Cerebellum (tissue), 4 donors: ENCODE measurements at places on chromosomes 11 and 22.

DNA sequence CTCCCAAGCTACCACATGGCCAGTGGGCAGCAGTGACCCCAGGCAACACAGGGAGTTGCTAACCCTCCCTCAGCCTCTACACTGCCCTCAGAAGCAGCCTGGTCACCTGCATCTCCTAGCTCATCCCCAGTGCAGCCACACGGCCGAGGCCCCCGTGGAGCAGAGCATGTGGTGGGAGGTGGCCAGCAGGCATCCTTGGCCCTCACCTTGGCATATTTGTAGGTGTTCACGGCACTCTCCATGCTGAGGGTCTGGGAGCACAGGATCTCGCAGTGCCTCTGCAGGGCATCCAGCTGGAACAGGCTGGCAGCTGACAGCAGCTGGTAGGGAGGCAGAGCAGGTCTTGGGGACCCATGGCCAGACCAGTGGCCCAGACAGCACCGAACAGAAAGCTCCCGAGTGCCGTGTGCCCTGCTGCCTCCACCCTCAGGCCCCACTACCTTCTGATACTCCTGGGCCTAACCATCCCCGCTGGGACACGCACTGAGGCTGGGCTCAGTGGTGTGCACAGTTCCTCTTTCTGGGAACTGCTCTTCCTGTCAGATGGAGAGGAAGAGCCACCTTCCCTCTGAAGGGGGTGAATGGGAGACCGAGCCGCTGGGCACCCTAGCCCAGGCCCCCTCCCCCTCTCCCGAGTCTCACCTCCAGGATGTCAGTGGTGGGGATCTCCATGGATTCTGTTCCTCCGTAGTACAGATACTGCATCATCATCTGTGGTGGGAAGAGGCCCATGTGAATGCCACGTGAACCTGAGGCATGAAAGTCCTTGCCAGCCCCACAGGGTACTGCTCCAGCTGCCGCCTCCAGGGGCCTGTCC, 48.8 kb downstream of the NAT10 start:
- no peak for DNase-seq

DNA sequence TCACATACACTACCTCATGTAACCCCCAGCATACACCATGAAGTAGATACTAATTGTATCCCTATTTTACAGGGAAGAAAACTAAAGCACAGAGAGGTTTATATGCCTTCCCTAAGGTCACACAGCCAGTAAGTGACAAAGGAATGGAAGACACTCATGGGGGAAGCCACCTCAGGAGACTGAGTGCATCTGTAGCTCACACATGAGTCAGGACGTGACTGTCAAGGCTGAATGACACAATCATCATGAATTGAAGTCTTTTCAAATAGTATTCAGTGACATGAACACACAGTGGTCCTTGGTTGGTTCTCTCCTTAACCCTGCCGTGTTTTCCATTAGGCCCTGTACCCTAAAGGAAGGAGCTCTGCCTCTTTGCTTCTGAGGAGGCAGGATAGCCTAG, 463.0 kb downstream of the NTM start:
- DNase-seq = no peak

DNA sequence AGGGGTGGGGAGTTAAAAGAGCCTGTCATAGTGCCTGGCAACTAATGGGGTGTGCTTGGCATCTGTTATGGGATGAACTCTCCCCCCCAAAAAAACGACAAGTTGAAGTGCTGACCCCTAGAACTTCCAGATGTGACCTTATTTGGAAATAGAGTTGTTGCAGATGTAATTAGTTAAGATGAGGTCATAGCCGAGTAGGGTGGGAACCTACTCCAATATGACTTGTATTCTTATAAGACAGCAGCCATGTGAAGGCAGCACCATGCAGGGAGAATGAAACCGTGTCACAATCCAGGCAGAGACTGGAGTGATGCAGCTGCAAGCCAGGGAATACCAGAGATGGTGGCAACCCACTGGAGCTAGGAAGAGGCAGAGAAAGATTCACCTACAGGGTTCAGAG, 394.5 kb downstream of the TENM4 start:
- DNase-seq = no peak

DNA sequence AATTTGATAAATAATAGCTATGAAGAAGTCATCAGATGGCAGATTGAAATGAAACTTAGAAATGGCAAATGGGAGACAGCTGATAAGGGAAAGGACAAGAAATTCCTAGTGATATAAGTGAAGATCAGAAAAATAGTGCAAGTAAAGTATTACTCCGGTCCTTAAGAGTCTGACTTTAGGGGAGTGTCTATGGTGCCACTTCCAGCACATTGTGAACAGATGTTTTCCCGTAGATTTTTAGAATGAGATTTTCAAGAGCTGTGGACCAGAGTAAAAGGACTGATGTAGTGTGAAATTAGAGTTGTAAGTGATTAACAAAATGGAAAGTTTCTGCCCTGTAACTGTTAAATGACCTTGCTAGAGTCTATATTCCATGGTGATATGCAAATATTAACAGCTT, 974.8 kb upstream of the TENM4 start:
- DNase-seq = no peak

GRCh38 chr11:131463162-131463561, 92.7 kb downstream of the NTM start:
- no peak for DNase-seq

GRCh38 chr22:20101638-20102037, 14.3 kb upstream of the RANBP1 start:
- no peak for DNase-seq

DNA sequence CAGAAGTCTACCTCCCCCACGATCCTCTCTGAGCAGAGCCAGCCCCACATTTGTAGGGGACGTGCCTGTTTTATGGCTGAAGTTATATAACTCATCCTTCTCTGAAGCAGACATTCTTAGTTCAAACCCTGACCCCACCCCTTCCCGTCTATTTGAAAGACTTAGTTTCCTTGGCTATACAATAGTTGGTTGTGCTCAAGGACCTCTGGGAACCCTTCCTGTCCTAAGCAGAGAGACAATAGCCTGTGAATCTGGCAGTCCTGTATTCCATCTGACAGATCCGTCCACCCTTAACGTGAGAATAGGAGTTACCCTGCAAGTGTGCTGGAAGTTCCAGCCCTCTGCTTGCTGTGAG, 75.2 kb downstream of the MN1 start:
- DNase-seq = no peak

DNA sequence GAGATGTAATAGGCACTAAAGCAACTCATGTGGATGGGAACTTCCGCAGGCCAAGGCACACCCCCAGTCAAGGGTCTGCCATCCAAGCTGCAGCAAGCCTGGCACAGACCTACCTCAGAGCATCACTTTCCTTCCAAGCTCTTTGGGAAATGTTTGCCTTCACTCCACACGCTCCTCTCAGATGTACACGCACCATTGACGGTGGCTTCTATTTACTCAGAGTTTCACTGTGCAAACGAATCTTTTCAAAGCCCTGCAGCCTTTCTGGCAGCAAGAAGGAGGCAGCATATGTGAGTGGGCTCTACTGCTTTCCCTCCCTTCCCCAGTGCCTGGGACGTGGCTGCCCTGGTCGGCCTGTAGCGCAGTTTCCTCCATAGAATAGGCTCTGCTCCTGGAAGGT, 60.9 kb upstream of the USP47 start:
- no peak for DNase-seq

GRCh38 chr11:120923866-120924508, 99.9 kb upstream of the TBCEL start:
- no peak for DNase-seq

- DNase-seq = no peak
Observed at GRCh38 chr11:86453290-86454030, 78.8 kb downstream of the CCDC81 start.

DNA sequence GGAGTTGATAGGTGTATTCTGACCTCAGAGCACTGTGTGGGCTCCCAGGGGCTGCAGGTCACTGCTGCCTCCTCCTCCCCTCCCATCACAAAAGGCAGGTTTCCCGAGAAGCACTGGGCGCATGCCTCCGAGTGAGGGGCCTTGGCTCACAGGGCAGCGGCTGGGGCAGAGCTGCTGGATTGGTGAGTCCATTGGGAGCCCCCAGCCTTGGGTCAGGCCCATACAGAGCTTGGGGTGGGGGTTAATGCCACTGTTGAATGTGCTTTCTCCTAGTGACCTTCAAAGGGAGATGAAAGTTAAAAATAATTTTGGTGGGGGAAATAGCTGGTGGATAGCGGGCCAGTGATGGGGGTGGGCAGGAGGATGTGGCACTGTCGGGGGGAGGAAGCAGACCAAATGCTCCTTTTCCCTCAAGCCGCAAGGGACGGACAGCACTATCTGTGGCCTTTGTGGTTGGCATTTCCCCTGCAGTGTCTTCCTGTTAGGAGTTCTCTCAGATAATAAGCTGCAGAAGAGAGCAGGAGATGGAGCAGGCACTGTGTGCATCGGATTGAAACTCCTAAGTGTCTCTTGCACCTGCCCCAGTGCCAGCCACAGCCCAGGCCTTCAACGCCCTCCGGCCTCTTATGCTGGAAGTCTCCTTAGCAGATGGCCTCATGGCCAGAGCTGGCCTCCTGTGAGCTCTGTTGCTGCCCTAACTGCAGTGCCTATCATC, 3.2 kb downstream of the TUBA8 start:
- DNase-seq = no peak

- DNase-seq = no peak
Observed at GRCh38 chr11:35998634-35999033, 54.8 kb downstream of the LDLRAD3 start.

DNA sequence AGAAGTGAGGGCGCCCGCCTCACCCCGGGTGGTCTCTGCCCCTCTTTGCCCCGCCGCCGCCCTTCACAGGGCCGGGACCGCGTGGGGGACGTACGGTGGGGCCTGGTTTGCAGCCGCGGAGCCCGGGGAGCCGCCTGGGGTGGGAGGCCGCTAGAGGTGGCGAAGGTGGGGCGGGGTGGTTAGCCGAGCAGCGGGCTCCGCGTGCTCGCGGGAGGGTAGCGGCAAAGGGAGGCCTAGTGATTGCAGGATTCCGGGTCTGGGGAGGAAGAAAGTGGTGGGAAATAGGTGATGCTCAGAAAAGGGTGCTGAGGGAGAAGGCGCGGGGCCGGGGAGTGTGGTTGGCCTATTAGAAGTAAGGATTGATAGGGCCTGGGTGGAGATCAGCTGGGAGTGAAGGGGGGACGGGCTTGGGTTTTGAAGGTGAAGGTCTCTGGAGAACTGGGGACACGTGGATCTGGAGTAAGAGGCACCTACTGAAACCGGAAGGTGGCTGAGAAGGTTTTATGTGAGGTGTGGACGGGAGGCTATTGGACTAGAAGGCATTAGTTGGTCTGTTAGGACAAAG, 571 bp downstream of the FAR1 start:
- DNase-seq = peak; percentile 19

DNA sequence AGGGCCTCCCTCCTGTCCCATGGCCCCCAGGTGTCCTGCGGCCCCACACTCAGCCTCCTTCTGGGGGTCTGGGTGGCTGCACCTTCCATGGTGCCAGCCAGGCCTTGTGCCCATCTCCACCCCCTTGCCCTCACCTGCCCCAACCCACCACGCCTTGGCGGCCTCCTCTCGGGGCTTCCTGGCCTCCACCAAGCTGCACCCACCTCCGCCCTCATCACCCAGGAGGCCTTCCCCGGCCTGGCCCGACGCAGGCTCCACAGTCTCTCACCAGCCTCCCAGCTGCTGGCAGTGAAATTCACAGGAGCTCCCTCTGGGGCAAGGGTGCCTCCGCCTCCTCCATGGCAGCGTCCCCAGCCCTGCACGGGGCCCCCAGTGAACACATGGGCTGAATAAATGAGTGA, 35.9 kb upstream of the WNT7B start:
- no peak for DNase-seq

- DNase-seq = no peak
Observed at GRCh38 chr11:32487270-32487669, 51.9 kb upstream of the WT1 start.

- DNase-seq = no peak
Observed at GRCh38 chr11:10561947-10562346, 6.5 kb downstream of the LYVE1 start.

GRCh38 chr11:17743808-17744119, 9.2 kb downstream of the KCNC1 start:
- no peak for DNase-seq

GRCh38 chr11:35593143-35593542, 25.1 kb upstream of the FJX1 start:
- DNase-seq = no peak

GRCh38 chr11:78660471-78660870, 85.8 kb upstream of the NARS2 start:
- no peak for DNase-seq

DNA sequence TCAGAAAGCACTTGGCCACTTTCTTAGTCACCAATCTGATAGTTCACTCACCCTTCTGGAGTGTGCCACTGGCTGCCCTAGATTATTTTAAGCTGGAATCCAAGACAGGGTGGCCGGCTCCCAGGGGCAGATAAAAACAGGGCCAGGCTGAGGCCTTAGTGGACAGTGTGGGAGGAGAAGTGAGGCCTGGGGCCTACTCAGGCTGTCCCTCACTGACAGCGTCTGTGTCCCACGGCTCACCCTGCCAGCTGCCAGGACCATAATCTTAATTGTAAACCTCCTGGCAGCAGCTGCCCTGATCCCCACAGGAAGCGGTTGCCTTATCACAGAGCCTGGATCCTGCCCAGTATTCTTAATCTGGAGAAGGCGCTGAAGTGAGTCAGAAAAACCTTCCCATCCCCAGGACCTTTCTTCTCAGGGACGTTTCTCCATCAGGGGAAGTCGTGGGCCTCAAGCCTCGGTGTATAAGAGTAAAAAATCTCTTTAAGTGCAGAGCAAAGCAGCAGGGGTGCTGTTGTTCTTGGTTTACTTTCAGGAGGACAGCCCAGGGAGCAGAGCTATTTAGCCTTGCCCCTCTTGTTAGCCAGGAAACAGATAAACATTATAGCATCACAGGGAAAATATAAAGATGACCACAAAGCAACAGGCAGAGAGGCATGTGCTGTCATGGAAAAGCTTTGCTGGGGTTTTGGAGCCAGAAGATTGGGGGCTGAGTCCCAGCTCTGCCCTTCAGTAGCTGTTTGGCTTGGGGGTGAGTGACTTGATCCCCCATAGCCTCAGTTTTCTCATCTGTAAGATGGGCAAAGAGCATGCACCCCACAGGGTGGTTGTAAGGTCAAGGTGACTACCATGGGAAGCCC, 39.6 kb downstream of the TSPAN18 start:
- no peak for DNase-seq

GRCh38 chr11:125270106-125270505, 105.6 kb downstream of the PKNOX2 start:
- no peak for DNase-seq

DNA sequence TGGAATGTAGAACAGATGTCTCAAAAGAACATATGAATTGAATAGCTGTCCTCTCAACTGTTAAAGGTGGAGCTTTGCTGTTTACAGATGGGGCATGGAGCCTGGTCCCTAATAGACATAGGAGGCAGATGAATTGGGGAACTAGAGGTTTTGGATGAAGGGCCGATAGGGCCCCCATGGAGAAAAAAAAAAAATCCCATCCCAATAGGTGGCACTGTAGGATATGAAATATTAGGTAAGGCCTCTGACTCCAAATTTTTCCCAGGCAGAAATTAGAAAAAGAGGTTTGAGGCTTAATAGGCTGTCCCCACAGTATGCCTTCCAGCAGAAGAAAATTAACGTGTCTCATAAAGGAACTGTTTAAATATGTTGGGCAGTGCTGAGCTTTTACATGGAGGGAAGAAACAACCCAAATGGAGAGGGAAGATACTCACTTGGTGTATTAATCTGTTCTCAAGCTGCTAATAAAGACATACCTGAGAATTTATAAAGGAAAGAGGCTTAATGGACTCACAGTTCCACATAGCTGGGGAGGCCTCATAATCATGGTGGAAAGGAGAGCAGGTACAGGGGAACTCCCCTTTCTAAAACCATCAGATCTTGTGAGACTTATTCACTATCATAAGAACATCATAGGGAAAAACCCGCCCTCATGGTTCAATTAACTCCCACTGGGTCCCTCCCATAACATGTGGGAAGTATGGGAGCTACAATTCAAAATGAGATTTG, 30.1 kb upstream of the TMEM45B start:
- no peak for DNase-seq

GRCh38 chr11:120578596-120579154, 67.1 kb downstream of the GRIK4 start:
- no peak for DNase-seq
